Stimulated activated CD8-positive, alpha-beta memory T cell treated with anti-CD3 and anti-CD28 coated beads, Interleukin-15, amount 100 ng/mL, for 4 hours (primary cell): ENCODE measurements at places on chromosomes 1 and 21.

- no peak for DNase-seq
Observed at GRCh38 chr1:156384007-156384406, 15.0 kb downstream of the RHBG start.

DNA sequence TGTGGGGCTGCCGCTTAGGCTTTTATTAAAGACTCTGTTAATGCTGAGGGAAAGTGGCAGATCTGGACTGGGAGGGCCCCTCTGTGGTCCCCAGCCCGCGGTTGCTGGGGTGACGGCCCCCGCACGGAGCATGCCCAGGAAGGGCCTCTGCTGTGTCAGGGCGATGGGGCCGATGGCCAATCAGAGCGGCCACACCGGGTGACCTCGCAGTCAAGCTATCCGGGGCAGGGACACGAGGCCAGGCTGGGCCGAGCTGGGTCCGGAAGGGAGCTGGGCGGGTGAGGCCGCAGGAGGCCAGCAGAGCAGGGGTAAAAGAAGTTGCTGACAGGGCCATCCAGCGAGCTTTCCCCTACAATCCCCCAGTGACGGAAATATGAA is 145.1 kb downstream of the CASZ1 start:
- DNase-seq: no peak

GRCh38 chr1:38587766-38588165 is 271.8 kb downstream of the RRAGC start:
- no peak for DNase-seq

DNA sequence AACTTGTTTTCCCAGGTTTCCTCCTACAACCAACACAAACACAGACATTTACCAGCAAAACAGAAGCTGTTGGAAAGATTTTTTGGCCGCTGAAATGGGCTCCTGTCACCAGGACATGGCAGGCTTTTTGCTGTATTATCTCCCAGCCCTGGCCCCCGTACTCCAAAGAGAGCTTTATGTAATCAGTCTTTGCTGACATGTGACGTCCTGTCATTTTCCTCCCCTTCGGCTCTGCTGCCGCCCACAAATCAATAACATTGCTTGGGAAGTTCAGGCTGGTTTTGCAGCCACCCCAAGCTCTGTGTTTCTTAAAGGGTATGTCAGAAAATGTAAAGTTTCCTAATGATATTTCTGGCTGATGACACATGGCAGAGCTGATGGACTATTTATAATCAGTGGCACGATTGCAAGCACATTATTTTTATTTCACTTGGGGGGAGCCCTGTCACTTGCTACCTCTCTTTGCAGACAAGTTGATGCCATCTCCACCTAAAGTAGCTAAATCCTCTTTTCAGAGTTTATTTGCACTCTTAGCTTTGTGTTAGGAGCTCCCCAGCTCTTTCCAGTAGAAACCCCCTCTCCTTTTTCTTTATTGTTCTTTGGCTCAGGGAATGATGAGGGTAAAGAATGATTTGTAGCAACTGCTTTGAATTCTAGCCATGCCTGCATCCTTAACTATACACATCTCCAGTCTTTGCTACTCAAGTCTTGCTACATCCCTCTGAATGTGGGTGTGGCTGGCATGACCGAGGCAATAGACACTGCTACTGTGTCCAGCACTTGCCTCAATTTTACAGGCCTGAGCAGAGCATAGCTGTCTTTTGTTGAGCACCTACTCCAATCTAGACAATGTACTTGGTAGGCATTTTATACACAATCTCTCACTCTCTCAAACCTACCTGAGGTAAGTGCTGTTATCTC is 67.3 kb downstream of the ELAVL4 start:
- no peak for DNase-seq

DNA sequence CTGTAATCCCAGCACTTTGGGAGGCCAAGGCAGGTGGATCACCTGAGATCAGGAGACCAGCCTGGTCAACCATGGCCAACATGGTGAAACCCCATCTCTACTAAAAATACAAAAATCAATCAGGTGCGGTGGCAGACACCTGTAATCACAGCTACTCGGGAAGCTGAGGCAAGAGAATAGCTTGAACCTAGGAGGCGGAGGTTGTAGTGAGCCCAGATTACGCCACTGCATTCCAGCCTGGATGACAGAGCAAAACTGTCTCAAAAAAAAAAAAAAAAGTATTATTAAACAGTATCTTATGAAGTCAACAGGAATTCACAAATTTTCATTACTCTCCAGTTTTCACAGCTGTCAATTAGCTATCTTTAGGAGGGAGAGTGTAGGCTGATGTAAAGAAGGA is 3.8 kb downstream of the ACBD6 start:
- no peak for DNase-seq

DNA sequence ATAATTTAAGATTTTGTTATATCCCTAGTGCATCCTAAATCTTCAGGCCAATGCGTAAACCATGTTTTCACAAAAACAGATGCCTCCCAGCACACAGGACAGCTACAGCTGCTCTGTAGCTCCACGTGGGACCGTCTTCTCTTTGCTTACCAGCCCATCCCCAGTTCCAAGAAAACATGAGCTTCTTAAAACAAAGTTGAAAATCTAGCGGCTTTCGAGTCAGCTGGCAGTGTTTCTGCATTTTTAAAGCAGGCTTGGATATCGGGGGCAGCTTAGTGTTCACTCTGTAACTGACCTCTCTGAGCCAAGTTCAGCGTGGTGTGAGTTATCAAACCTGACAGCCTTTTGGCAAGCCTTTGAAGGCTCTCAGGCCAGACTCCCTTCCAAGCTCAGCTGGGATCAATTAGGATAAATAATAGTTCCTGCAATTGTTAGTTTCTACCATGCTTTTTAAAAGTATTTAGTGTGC is 881.5 kb downstream of the LTN1 start:
- DNase-seq: no peak

- no peak for DNase-seq
Observed at GRCh38 chr1:77412820-77413530, 131.2 kb downstream of the AK5 start.

DNA sequence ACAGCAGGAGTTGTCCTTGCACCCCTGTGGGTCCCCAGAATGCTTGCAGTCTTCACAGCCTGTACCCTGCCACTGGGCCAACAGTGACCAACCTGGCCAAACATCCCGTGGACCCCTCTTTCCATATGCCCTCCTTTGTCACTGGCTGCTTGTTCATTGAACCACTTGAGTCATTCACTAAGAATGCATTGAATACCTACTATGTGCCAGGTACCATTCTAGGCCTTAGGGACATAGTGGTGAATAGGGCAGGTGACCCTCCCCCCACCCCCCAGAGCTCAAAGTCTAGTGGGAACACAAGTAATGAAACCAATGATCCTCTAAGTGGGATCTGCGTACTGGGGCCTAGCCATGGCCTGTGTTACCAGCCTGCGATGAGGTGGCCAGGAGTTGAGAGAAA is 28.2 kb downstream of the PIGP start:
- no peak for DNase-seq

DNA sequence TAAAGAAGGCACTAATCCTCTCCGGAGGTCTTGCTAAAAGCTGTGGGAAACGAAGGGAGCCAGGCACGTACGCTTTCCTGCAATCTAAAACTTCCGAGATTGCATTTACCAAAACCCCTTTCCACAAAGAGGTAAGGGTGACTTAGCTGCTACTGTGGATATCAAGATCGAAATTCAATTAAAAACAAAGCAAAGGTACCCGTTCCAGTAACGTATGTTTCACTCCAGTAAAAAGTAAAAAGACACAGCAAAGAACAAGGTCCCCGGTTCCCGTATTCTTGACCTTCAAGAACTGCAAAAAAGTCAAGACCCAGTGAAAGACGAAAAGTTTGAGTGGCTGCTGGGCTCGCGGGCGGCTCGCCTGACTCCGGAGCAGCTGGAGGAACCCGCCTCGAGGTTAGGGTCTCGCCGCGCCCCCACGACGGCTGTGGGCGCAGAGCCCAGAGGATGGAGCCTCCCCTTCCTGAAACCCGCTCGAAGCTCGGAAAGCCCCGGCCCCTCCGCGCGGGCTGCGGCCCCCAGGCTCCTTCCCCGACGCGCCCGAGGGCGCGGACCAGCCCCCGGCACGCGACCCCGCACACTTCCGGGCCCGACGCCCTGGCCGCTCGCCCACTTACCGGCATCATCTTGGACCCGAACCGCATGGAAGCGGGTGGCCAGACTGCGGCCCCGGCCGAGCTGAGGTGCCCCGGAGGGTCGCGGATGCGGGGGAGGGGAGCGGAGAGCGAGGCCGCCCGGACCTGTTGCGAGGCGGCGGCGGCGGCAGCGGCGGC is 524 bp downstream of the TP53BP2 start:
- DNase-seq: peak; percentile 22

DNA sequence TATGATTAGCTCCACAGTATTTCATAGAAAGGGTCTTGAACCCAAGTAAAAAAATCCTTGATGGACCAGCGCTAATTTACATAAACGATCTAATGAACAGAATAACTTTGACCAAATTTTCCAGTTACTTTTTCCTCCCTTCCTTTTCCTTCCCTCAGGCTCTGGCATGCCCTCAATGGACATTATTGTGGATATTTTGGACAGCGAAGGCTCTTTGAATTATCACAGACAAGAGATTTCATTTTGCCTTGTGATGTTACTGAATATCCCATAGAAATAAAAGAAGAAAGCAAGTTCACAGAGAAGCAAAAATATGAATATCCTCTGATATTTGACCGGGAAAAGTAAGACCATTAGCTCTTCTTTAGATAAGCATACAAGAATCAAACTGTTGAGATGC is 60.3 kb upstream of the EXO1 start:
- no peak for DNase-seq

GRCh38 chr21:32867597-32867996 is 96.0 kb upstream of the PAXBP1 start:
- no peak for DNase-seq

DNA sequence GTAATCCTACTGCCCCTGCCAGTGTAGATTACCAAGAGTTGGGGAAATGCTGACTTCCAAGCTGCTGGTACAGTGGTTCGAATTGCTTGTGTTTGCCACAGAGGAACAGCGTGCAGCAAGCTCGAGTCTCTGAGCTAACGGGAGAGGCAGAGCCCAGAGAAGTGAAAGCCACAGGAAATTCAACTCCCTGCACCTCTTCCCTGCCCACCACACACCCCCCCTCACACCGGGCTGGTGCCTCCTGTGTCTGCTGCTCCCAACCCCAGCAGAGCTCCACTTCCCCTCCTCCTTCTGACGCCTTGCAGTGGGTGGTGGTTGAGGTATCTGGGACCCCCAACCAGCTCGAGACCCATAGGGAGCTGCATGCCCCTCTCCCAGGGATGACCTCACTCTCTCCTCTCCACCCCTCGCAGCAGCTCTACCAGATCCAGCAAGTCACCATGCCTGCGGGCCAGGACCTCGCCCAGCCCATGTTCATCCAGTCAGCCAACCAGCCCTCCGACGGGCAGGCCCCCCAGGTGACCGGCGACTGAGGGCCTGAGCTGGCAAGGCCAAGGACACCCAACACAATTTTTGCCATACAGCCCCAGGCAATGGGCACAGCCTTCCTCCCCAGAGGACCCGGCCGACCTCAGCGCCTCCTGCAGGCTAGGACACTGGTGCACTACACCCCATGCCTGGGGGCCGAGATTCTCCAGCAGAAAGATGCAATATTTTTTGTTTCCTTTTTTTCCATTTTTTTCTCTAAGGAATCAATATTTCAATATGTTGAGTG is 13.1 kb upstream of the KCNQ4 start:
- DNase-seq: no peak
